ENCODE measurements at places on chromosomes 13 and 19. TPM values are rescaled to one million over a fixed set of nuclear protein-coding genes. Genes with fewer than 3 reads are reported as not detected.
A peak's percentile ranks its signal among the peaks of the same experiment; 100 is the strongest.

Gene PRSS57
- total RNA-seq: not detected

Gene IGLON5
- 3.7 TPM for total RNA-seq

Gene MRPL57
- 14.1 TPM for total RNA-seq

Gene ZNF547
- 2.2 TPM for total RNA-seq

DNA sequence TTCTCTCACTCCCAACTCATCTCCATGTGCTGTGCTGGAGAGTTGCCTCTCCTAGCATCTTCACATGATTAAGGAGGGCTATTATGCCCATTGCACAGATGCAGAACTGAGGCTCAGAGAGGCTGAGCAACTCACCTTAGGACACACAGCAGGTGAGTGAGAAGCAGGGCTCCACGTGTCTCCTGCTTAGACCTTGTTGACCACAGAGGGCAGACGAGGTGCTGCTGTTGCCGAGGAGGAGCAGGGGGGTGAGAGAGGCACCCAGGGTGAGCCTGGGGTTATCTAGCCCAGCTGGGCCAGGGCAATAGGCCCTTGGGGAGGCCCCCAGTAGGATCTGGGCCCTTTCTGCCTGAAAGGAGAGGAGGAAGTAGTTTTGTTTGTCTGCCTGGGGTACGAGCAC lies 2.4 kb upstream of the HSH2D start:
- DNase-seq: no peak

- no peak for DNase-seq
Observed at GRCh38 chr13:114315074-114315785, 927 bp downstream of the CHAMP1 start.

GRCh38 chr13:110306960-110307766 lies at the start of the genes COL4A1 and COL4A2:
Gene COL4A1, minus strand, starts transcription at chr13:110307157. Its CDS starts 130 bp downstream, at chr13:110307027.
Gene COL4A2, plus strand, starts transcription at chr13:110307284. Its CDS starts 620 bp downstream, at chr13:110307904.
- DNase-seq: peak; percentile 93

DNA sequence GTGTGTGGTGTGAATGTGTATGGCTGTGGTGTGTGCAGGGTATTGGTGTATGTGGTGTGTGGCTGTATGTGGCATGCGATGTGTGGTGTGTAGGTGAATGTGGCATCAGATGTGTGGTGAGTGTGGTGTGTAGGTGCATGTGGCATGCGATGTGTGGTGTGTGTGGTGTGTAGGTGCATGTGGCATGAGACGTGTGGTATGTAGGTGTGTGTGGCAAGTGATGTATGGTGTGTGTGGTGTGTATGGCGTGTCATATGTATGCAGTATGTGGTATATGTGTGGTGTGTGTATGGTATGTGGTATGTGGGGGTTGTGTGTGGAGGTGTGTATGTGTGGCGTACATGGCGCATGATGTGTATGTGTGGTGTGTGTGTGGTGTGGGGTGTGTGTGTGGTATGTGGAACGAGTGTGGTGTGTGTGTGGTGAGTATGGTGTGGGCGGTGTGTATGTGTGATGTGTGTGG lies 63.4 kb downstream of the PEPD start:
- DNase-seq: no peak

DNA sequence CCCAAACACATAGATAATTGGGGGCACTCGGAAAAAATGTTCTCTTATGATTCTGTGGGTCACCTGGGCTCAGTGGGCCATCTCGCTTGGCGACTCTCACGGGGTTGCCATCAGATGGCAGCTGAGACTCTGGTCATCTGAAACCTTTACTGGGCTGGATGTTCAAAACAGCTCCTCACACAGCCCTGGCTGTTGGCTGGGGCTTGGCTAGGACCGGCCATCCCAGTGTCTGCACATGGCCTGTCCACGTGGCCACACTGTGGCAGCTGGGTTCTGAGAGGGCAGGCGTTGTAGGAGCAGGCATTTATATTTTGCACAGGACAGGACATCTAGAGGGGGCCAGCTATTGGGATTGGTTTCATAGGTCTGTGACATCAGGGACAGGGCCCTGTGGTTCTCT lies 15.5 kb downstream of the MED25 start:
- no peak for DNase-seq

DNA sequence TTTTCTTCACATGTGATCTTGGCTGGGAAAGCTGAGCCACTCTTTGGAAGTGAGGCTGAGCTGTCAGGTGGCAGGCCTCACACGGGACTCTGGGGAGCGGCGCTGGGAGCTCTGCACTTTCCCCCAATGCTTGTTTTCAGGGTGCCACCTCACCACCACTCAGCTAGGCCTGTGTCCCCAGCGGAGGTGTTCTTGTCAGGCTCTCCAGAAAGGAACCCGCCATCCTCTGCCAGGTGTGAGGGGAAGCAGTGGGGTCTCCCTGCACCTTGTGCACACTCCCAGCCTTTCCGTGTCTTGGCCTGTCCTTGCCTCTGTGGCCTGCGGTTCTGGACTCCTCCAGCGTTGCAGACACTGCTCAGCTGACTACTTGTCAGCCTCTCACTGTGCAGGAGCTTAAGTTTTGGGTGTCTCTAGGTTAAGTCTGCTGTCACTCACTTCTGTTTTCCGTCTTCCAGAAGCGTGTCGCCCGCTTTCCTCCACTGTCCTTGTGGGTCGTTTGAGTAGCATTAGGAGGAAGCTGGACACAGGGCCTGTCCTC lies 51.9 kb downstream of the GGACT start:
- no peak for DNase-seq

DNA sequence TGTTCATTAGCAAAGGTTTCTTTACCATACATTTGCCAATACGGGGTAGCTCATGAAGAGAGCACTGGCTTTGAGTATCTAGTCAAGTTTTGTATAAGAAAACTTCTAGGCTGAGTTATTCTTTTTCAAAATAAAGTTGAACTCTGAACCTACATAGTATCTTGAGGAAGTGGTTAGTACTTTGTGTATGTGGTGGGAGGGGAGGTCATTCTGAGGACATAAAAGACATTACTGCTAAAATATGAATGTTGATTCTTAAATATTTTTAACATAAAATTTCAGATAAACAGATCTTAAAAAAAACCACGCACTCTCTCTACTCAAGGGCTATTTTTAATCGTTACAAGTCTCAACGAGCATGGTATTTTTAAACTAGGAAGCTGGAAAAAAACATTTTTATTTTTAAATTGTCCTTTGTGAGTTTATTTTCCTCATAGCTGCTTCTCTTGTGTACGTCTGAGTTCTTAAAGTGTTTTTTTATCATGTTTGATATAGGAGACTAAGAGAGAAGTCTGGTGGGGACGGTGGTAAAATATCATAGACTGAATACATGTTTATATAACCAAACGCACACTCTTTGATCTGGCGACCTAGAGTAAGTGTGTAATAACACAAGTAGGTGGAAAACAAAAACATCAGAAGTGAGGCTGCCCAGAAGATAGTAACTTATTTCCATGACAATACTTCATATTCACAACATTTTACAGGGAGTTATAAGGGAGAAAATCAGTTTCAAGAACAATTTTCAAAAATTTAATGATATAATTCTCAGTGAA lies 118.0 kb upstream of the POSTN start:
- no peak for DNase-seq

DNA sequence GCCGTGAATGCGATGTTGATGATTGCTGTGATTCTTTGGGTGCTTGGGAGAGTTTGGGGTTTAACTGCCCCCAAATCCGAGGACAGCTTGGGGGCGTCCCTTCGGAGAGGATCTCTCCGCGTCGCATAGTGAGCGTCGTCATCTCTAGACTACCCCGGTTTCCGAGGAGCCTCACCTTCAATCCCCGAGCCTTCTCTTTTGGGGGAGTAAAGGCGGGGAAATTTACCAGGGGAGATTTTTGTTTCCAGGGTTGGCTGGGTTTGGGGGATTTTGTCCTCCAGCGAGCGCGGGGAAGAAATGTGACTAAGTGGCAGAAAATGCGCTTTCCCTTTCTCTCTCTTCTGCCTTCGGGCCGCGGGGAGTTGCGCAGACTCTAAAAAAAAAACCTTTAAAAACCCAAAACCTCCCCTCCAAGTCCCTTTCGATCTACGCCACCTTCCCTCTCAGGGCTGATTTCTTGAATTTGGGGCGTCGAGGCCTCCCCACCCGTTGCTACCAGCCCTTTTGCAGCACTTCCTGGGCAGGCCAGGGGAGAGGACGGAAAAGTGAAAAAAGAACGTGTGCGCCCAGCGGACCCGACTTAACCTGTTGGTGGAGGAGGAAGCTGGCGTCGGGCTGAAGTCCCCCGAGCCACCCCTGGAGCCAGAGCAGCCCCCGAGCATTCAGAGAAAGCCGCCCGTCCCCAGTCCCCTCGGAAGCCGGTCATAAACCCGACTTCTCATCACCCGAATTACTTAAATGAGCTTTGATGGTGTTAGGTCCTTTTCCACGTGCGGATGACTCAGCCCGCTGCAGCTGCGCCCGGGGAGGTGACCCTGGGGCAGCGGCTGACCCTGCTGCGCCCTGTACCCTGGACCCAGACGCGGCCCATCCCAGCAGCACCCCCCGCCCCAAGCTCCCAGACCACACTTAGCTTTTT lies 17.7 kb downstream of the NFIX start:
- DNase-seq: no peak

DNA sequence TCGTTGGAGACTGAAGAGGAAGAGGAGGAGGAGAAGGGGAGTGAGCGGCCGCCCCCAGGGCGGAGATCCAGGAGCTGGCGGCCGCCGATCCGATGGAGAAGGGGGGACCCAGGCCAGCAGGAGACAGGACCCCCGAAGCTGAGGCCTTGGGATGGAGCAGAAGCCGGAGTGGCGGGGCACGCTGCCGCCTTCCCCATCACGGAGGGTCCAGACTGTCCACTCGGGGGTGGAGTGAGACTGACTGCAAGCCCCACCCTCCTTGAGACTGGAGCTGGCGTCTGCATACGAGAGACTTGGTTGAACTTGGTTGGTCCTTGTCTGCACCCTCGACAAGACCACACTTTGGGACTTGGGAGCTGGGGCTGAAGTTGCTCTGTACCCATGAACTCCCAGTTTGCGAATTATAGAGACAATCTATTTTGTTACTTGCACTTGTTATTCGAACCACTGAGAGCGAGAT lies 1.8 kb downstream of the GADD45B start:
- DNase-seq: no peak

GRCh38 chr13:112219740-112220139 lies 152.8 kb downstream of the SOX1 start:
- DNase-seq: no peak

DNA sequence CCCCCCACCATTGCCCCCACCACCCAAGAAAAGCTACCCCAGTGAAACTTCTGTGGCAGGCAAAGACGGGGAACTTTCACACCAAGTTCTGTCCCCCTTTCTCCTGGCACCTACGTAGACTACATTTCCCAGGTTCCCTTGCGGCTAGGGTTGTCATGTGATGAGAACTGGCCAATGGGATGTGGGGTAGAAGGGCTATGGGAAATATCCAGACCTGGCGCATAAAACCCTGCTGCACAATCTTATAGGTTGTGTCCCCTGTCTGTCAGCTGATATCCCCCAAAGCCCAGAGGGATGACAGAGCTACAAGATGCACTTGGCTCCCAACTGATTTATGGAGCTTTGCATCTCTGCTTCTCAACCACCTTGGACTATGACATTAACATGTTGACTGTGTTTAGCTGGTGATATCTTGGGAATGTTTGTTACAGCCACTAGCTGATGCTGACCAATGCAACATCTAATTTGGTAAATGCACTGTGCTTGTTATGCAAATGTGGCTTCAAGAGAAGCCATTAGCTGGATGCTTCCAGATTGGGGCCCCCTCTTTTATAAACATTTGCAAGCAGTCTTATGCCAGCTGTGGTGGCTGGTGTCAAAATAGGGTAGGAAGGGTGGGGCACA lies 6.1 kb downstream of the SH2D3A start:
- no peak for DNase-seq

- DNase-seq: no peak
Observed at GRCh38 chr19:3580156-3580934, 4.9 kb upstream of the GIPC3 start.

DNA sequence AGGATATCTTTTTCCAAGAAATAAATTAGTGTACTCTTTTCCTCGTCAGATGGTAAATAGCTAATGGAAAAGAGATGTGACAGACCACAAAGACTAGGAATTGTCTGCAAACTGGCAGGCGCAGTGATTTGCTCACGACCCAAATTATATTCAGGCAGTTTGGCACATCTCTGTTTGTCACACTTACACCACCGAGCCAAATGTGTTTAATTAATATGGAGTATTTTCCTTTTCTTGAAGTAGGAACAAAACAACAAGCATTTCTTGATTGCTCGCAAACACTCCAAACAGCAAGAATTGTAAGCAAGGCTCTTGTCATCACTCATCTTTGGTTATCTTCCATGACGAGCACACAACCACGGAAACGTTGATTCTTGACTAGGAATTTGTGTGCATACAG lies 884.2 kb downstream of the PCDH9 start:
- no peak for DNase-seq

DNA sequence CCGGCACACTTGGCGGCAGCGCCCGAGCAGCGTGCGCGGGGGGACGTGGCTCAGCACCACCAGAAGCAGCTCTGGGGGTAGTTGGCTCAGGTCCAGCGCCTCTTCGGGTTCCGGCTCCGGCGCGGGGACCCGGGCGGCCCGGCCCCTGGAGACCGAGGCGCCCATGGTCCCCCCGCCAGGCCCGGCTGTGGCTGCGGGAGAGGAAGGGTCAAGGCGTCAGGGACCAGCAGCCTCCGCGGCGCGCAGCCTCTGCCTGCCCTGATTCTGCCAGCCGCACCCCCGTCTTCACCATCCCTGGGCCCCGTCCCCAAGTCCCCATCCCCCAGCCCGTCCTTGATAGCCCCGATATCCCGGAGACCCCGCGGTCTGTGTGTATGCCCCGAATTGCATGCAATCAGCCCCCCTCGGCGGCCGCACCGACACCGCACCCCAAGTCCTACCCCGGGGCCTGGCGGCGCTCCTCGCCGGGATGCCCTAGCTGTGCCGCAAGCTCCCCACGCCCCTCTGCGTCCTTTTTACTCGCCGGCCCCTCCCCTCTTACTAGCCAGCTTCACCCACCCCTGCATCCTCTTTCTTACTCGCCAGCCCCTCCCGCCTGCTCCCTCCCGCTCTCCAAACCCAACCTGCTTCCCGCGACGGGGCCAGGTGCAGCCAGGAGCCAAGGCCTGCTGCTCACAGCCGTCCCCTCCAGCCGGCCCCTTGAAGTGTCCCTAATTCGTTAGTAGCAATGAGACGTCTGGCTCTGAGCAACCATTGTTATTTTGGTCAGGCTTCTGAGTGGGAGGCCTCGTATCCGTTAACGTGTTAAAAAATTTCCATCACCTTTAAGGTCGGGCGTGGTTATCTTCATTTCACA lies at the start of gene FBXO27:
FBXO27 (minus strand) TSS at position 487 of the 856 bp plus-strand sequence; CDS start at position 165, 322 bp downstream.
- DNase-seq: no peak

DNA sequence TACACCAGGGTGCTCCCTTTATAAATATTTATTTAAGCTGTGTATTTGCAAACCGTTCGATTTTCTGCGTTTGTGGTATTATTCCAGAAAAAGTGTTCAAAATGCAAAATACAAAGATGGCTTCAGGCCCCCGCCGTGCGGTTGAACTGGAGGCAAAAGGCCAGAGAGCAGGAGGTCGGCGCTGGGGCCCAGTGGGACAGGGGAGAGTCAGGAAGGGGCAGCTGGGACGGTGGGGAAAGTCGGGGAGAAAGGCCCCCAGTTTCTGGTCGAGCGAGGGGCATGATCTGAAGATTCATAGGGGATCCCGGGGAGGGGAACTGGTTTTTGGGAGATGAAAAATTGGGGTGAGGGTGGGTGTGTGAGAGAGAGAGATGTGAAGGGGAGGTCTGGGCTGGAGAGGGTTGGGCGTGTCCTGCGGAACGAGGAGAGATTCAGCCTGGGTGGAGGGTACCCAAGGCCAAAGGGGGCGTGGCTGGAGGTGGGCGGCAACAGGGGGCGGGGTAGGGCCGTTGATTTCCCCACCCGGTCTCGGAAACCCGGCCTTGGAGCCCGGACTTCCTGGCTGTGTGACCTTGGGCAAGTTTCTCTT lies 678 bp downstream of the ISOC2 start:
- no peak for DNase-seq
